ENCODE measurements at places on chromosomes 13 and 19.

GRCh38 chr13:102984210-102984609 lies 82.0 kb downstream of the SLC10A2 start:
- no peak for DNase-seq

DNA sequence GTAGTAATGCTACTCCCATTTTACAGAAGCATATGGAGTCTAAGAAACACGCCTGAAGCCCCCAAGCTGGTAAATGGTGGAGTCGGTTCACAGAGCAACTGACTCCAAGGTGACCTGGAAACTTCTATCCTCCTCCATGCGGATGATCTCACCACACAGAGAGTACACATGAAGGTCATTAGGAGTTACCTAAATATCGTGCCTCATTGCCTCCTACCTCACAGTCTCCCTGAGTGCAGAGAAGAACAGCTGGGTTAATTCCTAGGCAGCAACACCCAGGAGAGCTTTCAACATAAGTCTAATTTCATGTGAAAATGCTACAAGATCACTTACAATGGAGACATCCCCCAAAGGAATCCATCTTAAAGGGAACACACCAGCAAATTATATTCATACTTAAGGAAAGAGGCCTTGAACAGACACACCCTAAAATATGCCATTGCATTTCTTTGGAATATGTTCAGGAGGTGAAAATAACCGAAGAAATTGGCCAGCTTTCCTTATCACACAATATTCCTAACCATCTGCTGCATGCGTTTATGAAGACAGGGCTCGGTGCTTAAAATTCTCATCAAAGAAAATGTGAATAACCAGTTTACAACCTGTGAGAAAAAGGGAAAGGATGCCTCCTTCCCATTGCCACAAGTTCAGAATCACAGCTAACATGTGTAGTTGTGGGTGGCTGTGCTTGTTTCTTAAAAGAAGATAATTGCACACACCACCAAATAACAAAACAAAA lies 203.6 kb upstream of the NBEA start:
- no peak for DNase-seq

DNA sequence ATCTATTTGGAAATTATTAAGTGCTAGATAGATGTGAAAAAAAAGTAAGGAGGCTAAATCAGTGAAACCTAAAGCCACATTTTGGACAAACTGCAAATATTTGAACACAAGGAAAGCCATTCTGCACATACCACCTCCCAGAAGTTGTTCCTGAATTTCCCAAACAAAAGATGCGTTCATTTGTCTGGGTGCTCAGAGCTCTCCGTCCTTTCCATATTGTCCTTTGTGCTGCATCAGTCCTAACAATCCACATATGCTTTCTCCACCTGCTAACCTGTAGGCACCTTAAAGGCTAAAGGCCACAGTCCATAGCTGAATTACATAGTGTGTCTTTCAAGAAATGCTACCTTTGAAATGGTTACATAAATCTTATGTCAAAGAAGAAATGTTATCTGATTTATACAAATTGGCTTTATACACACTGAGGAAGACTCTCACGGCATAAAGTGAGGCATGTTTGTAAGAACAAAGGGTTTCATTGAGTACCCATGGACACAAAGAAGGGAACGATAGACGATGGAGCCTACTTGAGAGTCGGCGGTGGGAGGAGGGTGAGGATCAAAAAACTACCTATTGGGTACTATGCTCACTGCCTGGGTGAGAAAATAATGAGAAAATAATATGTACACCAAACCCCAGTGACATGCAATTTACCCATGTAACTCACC lies 182.0 kb downstream of the RGCC start:
- DNase-seq: no peak

- no peak for DNase-seq
Observed at GRCh38 chr13:98930151-98930591, 47.7 kb downstream of the DOCK9 start.

GRCh38 chr13:94119360-94119936 lies 360.0 kb downstream of the DCT start:
- no peak for DNase-seq

DNA sequence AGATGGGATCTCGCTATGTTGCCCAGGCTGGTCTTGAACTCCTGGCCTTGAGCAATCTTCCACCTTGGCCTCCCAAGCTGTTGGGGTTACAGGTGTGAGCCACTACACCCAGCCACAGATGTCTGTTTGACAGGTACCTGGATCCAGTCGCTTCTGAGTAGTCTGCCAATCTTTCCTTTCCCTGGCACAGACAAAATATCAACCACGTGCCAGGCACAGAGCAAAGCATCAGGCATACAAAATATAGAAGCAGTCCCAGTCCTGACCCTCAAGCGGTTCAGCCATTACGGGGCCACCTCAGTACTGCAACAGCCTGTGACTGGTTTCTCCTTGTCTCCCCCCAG lies 3.8 kb downstream of the ELAVL1 start:
- DNase-seq: no peak

DNA sequence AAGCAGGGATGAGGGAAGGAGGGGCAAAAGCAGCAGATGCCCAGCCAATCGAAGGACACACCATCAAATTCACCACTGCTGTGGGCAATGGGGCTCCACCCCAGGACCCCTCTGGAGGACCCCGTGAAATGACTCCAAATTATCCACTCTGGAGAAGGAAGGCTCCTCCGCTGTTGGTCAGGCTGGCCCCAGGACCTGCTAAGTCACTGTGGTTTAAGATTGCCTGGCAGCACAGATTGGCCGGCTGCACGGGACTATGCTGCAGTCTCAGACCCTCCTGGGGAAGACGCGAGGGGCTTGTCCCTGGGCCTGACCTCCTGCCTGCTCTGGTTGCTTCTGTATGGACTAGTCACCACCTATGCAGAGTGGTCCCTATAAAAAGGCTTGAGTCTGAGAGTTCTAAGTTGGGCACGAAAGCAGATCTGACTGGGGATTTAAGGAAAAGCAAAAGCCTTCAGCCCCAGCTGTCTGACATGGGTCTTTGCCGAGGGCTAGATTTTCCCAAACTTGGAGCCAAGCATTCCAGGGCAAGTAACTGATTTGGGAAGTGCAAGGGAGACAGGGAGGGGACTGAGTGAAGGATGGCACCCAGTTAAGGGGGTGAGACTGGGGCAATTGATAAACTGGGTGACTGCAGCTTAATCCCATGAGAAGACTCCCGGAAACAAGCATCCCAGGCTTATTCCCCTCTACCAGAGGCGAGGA lies 91.7 kb downstream of the TSHZ3 start:
- DNase-seq: no peak

GRCh38 chr19:3775831-3776230 lies 3.8 kb upstream of the RAX2 start:
- no peak for DNase-seq

DNA sequence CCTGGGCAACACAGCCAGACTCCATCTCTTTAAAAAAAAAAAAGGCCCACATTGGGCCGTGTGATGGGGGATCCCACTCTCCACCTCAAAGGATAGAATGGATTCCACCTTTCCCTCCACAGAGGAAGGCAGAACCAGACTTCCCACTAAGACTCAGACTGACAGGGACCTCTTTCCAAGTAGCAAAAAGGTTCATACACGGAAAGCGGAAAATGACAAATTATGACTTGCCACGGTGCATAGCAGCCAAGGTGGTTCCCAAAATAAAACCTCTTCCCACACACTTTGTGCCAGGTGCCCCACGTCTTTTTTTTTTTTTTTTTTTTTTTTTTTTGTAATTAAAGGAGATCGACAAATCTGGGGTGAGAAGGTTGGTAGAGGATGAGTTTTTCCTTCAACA lies 14.4 kb upstream of the TTYH1 start:
- no peak for DNase-seq

DNA sequence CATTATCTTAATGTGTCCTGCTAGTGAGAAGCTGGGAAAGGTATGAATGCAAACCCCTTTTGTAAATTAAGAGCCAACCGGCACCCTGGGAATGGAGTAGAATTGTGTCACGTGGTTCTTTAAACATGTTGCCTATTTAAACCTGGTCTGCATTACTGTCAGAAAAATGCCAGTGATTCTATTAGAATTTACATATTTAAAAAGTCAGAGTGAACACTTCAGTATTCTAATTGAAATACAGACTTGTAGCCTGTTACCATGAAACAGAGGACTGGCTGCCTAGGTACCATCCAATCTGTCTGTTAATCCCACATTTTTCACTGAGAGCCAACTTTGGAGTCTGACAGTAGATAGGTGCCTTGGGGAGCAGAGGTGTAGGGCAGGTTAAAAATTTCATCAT lies 652.3 kb upstream of the ARGLU1 start:
- DNase-seq: no peak

- DNase-seq: no peak
Observed at GRCh38 chr13:101262306-101262705, 154.0 kb downstream of the NALCN start.

GRCh38 chr19:4081441-4082129 lies 14.9 kb upstream of the ZBTB7A start:
- no peak for DNase-seq

DNA sequence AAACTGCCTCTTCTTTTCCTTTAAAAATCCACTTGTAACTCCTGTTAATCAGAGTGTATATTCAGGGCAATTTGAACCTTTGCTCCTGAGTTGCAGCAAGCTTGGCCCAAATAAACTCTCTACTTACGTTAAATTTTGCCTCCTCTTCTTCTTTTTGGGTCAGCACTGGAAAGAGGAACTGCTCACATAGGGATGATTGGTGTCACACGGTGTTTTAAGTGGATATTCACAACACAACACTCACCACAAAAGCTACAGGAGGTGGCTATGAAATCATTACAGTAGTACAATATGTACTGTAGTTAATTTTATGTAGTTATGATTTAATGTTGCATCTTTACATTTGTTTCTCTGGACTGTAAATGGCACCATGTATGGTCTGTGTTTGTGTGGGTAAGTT lies 96.8 kb upstream of the DOCK9 start:
- no peak for DNase-seq

- DNase-seq: no peak
Observed at GRCh38 chr13:42899266-42899665, 92.8 kb downstream of the EPSTI1 start.

GRCh38 chr13:76797361-76797760 lies 88.8 kb downstream of the KCTD12 start:
- DNase-seq: no peak

DNA sequence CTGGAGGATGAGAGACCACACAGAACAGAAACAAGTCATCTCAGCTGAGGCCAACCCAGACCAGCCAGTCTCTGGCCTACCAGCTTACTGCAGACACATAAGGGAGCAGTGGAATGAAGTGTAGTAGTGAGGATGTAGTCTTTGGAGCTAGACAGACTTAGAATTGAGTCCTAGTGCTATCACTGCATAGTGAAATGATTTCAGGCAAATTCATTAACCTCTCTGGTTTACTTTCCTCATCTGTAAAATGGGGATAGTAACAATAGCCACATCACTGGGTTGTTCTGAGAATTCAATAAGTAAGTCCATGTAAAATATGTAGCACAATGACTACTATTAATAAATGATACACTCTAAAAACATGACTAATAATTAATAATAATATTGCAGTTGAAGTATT lies 383.8 kb downstream of the DLEU7 start:
- no peak for DNase-seq

DNA sequence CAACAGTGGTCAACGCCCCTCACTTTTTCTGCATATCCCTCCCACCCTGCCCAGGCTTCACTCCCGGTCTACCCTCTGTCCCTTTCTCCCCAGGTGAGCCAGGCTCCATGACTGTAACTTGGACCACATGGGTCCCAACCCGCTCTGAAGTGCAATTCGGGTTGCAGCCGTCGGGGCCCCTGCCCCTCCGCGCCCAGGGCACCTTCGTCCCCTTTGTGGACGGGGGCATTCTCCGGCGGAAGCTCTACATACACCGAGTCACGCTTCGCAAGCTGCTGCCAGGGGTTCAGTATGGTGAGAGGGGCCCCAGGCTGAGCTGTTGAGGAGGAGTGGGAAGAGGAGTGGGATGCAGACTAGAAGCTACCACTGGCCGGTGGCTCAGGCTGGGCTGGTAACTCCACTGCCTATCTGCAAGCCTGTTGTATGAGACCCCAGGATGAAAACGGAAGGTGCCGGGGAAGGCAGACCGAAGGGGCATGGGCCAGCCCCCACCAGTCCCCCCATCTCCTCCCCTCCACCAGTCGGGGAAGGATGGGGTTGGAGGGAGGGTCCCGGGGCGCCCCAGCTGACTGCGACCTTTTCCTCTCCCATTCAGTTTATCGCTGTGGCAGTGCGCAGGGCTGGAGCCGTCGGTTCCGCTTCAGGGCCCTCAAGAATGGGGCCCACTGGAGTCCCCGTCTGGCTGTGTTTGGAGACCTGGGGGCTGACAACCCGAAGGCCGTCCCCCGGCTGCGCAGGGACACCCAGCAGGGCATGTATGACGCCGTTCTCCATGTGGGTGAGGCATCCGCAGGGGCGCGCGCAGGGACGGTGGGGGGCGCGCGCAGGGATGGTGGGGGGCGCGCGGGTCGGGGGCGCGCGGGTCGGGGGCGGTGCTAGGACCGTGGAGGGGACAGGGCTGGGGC lies 14.4 kb downstream of the ACP7 start:
- DNase-seq: no peak

DNA sequence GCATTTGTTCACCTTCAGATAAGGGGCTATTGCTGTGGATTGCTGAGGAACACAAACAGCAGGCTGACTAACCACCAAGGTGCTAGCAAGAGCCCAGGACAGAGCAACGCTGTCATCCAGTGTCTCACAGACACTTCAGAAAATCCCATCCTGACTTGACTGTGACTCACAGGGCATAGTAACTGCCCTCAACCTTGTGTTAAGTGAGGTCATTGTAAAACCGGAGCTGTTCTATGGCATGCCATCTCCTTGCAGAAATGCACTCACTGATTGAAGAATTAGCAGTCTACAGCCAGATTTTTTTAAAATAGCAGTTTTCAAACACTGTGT lies 51.1 kb downstream of the TNFRSF19 start:
- no peak for DNase-seq

DNA sequence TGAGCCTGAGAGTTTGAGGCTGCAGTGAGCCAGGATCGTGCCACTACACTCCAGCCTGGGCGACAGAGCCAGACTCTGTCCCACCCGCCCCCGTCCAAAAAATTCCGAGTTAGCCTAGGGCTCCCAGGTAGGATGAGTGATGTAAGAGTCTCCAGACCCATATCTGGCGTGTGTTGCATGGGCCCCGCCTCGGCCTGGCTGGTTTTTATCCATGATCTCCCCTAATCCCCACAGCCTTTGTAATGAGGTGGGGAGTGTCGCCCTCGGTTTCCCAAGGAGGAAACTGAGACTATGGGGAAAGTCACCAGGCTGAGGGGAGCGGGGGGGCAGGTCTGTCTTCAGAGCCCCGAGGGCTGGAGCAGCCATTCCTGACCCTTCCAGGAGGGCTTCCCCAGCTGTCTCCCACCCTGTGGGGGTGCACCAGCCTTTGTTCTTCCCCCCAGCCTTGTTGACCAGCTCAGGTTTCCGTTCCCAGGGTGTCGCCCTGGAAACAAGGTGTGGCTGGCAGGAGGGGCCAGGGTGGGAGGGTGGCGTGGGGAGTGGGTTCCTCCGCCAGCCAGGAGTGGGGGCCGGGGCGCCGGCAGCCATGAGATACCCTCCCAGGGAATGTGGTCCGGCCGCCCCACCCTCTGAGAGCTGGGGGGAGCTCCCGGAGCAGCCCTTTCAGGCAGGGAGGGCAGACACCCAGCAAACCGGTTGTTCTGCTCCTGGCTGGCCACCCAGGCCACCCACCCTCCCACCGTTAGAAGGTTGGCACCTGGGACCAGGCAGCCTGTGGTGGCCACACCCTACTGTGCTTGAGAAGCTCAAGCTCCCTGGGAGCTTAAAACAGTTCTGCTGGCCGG lies 11.5 kb downstream of the MYH14 start:
- no peak for DNase-seq

GRCh38 chr13:33797622-33798021 lies 20.3 kb upstream of the RFC3 start:
- no peak for DNase-seq

GRCh38 chr19:5393088-5393487 lies 52.5 kb upstream of the PTPRS start:
- DNase-seq: no peak

- DNase-seq: no peak
Observed at GRCh38 chr19:38162632-38163031, 61.4 kb downstream of the DPF1 start.
